Tracheal epithelial cell (primary cell): ENCODE measurements at places on chromosomes 11 and 22. TPM values are rescaled to one million over a fixed set of nuclear protein-coding genes. Genes with fewer than 3 reads are reported as not detected.

The SLC22A12 gene
- not detected in 2 replicates for total RNA-seq

The SYT9 gene
- not detected in 2 replicates for total RNA-seq

The C1QTNF4 gene
- total RNA-seq: 0.43 TPM in 1 of 2 replicates, not detected in the other

The SRSF8 gene
- 16.1 and 21.7 TPM in 2 replicates for total RNA-seq

The LYVE1 gene
- total RNA-seq: 0.24 TPM in 1 of 2 replicates, not detected in the other

The RDX gene
- total RNA-seq: 64.3 and 96.3 TPM in 2 replicates

The ART1 gene
- not detected in 2 replicates for total RNA-seq

The LBHD1 gene
- total RNA-seq: 0.85 and 0.96 TPM in 2 replicates

The HDHD5 gene
- total RNA-seq: 48.0 and 56.5 TPM in 2 replicates

The PHLDA2 gene
- total RNA-seq: 7.7 and 14.7 TPM in 2 replicates
